ENCODE measurements at places on chromosomes 2 and 18.

DNA sequence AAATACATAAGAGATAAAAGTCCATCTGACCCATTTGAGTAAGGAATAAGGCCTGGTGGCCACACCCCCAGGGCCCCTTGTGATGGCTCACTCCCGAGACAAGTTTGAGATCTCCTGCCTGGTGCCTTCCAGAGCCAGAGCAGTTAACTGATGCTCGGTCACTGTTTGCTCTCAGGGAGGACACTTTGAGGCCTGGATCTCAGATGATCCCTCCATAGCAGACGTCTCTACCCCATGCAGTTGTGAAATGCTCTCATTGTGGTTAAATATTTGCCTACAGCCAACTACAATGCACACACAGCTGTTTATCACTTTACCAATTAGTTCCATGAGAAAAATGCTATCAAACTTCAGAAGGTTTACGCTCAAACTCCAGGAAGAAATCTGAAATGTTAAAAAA, 12.3 kb downstream of the GYPC start:
- DNase-seq, result peak; percentile 32

DNA sequence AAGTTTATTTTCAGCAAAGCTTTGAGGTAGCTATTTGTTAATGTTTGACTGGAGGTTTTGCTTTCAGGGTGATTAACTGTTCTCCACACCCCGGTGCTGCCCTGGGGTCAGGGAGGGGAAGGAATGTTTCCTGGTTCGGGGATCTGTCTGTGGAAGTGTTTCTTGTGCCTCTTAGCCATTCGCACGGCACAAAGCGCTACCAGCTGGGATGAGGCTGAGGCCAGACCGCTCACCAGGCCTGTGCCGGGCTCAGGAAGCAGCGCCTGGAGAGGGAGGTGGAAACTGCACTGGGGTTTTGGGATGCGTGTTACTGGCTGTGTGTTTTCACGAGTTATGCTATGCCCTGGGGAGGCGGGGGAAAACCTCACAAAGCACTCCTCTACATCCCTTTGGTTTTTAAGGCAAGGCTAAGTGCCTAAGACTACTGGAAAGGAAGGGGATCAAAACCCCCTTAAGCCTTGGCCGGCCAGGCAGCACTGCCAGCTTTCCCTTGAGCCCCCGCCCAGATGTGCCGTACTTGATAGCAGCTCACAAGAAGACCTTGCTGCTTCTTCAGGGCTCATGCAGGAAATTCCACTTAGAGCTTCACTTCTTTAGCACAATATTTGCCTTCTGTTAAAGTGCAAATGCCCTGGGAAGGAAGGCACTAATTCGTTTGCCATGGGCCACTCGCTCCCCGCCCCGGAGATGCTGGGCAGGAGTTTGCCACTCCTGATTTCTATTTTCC, 65.7 kb upstream of the CNGA3 start:
- no peak for DNase-seq

DNA sequence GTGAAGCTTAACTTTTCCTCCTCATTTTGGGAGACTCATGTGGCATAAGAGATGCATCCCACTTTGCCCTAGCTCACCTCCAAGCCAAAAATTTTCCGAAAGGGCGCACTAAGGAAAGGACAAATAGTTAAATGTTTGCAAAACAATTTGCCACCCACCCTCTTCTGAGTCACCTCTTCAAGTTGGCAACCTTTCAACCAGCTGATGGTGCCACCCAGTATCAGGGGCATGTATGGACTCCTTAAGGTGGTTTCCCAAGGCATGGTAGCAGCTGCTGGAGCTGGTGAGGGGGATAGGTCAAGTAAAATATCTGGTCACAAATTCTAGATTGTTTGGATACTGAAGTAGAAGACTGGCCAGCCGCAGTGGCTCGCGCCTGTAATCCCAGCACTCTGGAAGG, 17.2 kb upstream of the ITGAV start:
- DNase-seq, result no peak

DNA sequence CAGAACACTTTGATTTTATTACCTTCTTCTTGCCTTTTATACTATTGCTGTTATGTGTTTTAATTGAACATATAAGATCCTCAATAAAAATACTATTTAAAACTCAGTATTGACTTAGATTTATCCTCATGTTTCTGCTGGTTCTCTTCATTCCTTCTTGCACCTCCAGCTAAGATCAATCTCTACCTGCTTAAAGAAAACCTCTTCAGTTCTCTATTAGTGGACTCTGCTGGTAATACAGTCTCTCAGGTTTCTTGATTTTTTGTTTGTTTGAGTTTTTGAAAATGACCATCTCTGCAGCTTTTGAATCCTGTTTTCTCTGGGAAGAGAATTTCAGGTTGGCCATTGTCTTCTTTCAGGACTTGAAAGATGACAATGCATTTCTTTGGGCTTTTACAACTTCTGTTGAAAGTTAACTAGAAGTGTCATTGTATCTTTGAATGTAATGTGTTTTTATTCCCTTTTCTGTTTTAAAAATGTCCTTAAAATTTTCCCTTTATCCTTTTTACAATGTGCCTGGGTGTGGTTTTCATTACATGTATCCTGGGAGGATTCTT, 29.8 kb upstream of the TMEM131 start:
- no peak for DNase-seq

- DNase-seq, result no peak
These were observed 3.5 kb upstream of the SSB start for GRCh38 chr2:169795181-169795580.

GRCh38 chr2:232295971-232296370, 82.6 kb upstream of the ALPP start:
- DNase-seq, result no peak

DNA sequence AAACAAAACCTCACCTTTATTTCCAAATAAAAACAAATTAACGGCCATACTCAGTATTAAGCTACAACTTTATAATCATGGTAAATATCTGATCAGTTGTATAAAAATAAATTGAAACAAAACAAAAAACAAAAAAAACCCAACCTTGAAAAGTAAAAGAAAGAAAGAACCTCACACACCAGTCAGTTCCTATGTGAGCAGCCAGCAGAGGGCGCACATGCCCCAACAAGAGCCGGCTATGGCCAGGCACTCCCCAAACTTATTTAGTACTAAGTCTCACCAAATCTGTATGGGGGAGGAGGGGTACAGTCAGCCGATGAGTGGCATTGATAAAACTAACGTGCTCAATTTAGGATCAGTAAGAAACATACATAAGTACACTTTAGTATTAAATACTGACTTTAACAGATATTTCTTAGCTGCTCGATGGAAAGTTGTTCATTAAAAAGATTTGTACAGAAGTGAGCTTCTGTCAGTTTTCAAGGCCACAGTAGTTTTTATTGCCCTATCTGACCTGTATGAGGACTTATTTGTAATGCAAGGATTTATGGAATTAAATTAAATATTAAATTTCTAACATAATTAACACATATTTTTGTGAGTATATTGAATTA, 172.6 kb downstream of the TCF4 start:
- DNase-seq, result peak; percentile 91
